ENCODE measurements at places on chromosomes 16 and 17. TPM values are rescaled to one million over a fixed set of nuclear protein-coding genes. Genes with fewer than 3 reads are reported as not detected.

DNA sequence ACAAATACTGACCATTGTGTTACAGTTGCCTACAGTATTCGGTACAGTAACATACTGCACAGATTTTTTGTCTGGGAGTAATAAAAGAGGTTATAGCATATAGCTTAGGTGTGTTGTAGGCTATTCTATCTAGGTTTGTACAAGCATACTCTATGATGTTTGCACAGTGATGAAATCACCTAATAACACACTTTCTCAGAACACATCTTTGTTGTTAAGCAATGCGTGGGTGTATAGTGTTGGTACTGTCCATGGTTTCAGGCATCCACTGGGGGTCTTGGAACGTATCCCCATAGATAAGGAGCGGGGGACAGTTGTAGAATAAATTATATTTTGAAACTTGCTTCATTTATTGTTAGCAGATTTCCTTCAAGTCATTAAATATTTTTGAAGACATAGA lies 293.3 kb upstream of the TBX2 start:
- DNase-seq = no peak

GRCh38 chr16:78689028-78689427 lies 589.6 kb downstream of the WWOX start:
- peak; percentile 16 for DNase-seq

- DNase-seq = peak; percentile 90
These were observed 8.3 kb downstream of the AXIN2 start for GRCh38 chr17:65553009-65553645.

DNA sequence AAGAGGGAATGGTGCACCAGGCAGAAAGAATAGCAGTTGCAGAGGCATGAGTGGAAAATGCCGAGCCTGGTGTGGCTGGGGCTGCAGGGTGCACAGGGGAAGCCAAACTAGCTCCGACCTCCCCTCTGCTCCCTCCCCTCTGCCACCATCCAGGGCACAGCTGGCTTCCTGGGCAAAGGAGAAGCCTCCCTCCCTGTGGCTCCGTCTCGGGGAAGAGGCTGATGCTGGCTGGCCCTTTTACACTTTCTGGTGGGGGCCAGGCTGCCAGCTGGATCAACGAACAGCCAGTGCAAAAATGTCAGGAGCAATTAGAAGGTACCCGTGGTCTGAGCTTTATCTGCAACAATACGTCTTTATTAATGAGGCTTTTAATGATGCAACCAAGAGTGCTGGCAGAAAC lies 37.1 kb upstream of the KCNJ12 start:
- DNase-seq = no peak

GRCh38 chr17:74646231-74646630 lies 22.7 kb upstream of the CD300E start:
- no peak for DNase-seq

DNA sequence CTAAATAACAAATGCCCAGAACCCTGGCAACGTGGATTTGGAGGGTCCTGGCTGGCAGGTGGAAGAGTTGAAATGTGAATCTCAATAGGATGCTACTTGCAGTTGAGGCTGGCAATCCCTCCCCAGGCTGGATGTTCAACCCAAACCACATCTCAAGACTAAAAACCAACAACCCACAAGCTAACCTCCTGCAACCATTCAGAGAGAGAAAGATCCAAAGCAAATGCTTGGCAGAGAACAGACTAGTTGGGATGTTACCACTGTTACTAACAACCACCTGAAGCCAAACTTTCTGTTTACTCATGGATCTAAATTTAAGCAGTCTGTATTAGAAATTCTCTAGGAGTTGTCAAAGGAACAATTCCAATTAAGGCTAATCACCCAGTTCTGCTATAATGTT lies 27.9 kb downstream of the SMG6 start:
- no peak for DNase-seq

- DNase-seq = peak; percentile 34
These were observed 101.2 kb downstream of the MRTFB start for GRCh38 chr16:14172200-14172809.

- no peak for DNase-seq
These were observed 1.5 kb upstream of the NEURL4 start for GRCh38 chr17:7330638-7331015.

GRCh38 chr17:79666111-79666510 lies 55.3 kb upstream of the RBFOX3 start:
- DNase-seq = no peak

DNA sequence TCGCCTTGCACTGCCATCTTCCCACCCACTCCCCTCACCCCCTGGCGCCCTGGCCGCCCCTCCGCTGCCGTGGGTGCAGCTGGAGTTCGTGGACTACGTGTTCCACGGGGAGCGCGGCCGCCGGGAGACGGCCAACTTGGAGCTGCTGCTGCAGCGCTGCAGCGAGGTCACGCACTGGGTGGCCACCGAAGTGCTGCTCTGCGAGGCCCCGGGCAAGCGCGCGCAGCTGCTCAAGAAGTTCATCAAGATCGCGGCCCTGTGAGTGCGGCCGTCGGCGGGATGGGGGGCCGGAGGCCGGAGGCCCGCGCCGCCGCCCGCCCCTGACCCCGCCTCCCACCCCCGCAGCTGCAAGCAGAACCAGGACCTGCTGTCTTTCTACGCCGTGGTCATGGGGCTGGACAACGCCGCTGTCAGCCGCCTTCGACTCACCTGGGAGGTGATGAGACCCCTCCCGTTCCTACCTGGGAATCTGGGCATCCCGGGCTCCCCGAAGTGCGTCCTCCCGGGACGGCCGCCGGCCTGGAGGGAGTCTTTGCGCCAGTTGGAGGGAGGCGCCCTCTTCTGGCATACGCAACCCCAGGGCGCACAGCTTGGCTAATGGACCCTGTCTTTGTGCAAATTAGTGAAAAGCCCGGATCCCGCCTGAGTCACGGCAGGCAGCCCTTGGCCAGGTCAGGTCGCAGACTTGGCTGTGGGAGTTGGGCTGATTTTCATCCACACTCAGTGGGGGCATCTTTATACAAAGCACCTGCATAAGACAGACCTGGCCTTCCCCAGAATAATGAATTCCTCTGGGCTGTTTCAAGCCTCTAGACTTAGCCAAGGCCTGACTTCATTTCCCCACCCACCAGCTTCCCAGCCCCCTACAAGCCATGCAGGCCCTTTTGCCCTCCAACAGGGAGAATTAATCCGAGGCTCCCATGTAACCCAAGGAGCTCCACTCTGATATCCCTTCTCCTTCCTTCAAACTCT lies 14.3 kb downstream of the RAPGEFL1 start:
- DNase-seq = peak; percentile 75

- DNase-seq = no peak
These were observed 95.0 kb downstream of the IRX3 start for GRCh38 chr16:54191592-54191991.

DNA sequence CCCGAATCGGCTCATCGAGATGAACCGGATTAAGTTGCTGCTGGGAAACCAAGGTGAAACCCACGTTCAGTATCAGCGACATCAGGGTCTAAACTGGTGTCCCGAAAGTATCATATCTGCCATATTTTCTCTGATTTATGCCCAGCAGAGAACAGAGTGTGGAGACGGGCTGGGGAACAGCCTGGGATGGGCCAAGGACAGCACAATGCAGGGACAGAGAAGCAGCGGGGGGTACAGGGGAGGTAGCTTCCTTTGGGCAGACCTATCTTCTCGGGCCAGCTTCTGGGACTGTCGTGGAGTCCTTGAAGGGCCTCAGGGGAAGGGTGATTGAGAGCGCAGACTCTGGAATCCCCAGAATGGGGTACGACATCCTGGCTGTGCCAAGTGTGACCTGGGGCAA lies 17.5 kb upstream of the MLKL start:
- DNase-seq = no peak

- DNase-seq = peak; percentile 86
These were observed at the start of gene PITPNC1 for GRCh38 chr17:67376737-67377487. PITPNC1 (plus strand) TSS chr17:67377281.

- no peak for DNase-seq
These were observed 7.6 kb downstream of the RNF166 start for GRCh38 chr16:88698646-88699045.

DNA sequence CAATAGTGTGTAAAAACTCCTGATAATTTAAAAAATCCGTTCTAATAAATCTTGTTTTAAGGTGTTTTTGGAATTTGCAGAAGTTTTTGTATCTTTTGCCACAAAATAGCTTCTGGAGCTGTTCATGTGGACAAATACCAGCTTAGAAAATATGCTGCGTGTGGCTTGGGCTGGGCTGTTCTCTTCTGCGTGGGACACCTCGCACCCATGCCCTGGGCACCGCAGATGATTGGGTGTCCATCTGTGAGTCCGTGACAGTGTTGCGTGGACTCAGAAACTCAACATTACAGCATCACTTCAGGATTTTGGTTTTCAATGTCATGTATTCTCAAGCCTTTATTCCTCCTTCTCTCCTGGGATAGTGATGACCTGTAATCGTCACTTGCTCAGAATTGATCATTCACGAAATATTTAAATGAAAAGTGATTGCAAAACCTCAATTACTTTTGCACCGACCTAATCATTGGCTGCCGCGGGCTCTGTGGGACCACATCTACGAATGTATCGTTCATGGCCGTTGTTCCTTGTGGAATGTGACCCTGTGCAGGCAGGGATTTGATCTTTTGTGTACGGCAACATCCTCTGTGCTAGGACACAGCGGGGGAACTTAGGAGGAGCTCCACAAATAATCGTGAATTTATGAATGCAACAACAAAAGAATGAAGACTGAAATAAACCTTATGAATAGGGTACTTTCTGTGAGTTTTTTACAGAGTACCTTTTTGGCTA lies 210.3 kb upstream of the FOXF1 start:
- DNase-seq = no peak

- no peak for DNase-seq
These were observed 305.1 kb upstream of the GOT2 start for GRCh38 chr16:59039066-59039720.

- DNase-seq = no peak
These were observed 86.8 kb downstream of the ZDHHC7 start for GRCh38 chr16:84924331-84925091.

DNA sequence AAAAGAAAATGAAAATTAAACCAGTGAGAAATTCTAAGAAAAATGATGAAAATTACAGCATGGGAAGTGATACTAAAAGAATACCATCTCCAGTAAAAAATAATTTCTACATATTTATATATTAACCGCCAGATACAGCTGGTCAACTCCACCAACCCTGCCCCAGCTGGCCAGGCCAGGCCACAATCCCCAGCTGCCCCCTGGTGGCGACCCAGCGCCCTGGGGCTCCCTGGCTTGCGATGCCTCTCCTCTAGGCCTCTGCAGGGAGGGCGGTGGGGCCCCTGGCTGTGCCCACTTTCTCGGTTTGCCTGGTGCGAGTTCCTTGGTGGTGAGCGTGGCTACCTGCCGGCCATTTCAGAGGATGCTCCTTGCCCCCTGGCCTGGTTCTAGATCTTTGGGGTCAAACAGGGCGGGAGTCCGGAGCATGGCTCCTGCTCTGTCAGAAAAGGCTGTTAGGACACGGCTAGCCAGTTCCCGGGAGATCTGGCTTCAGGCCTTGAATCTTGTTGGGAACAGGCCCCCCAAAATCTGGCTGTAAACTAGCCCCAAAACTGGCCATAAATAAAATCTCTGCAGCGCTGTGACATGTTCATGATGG lies 14.5 kb downstream of the GLIS2 start:
- DNase-seq = peak; percentile 71

GRCh38 chr16:67713647-67714273 lies 5.4 kb downstream of the GFOD2 start:
- no peak for DNase-seq

GRCh38 chr17:61354895-61355874 lies 44.5 kb upstream of the TBX2 start:
- no peak for DNase-seq

GRCh38 chr16:27322858-27323780 lies 9.3 kb downstream of the IL4R start:
- DNase-seq = no peak

GRCh38 chr16:66039793-66040192 lies 326.7 kb upstream of the CDH5 start:
- no peak for DNase-seq

Gene CCL16
- not detected for total RNA-seq

Gene SMARCE1
- 112 TPM for total RNA-seq

Gene KRTAP9-2
- total RNA-seq = not detected

Gene KRT33B
- total RNA-seq = not detected

Gene CCNF
- 2.2 TPM for total RNA-seq

Gene CD7
- not detected for total RNA-seq

Gene SMIM5
- not detected for total RNA-seq

Gene NPTX1
- total RNA-seq = 0.57 TPM

Gene ZSCAN10
- not detected for total RNA-seq

Gene TAT
- not detected for total RNA-seq

Gene APOBR
- not detected for total RNA-seq

Data from fibroblast of the aortic adventitia (primary cell).